Thoracic aorta (tissue), 2 donors: ENCODE measurements at places on chromosomes 3 and 15. TPM values are rescaled to one million over a fixed set of nuclear protein-coding genes. Genes with fewer than 3 reads are reported as not detected.

Gene SYNPR
- not detected for total RNA-seq

- no peaks in the 10 kb centered on the region for H3K27me3 ChIP-seq
- no peaks in the 10 kb centered on the region for H3K36me3 ChIP-seq
- H3K4me3 ChIP-seq = no peak overlapping the region
- no peaks in the 10 kb centered on the region for H3K4me1 ChIP-seq
- DNase-seq = no peak
- no peak overlapping the region for H3K27ac ChIP-seq
Observed at GRCh38 chr3:110479731-110480130, 591.9 kb upstream of the NECTIN3 start.

- H3K27me3 ChIP-seq = no peaks in the 10 kb centered on the region
- no peak overlapping the region for H3K27ac ChIP-seq
- no peaks in the 10 kb centered on the region for H3K4me1 ChIP-seq
Observed at GRCh38 chr3:107344722-107345121, 32.5 kb upstream of the CCDC54 start.

DNA sequence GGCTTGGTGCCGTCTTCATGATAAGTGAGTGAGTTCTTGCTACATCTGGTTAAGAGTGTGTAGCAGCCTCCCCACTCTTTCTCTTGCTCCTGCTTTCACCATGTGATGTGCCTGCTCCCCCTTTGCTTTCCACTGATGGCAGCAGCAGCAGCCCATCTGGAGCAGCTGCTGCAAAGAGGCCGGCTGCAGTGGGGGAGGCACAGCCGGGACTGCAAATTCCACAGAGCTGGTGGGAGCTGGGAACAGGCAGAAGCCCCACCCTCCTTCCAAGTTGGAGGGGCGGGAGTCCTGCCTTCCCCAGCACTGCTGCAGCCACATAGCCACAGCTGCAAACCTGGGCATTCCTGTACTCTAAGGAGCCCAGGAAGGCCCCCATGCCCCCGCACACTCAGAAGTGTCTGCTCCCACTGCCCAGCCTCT lies 62.8 kb upstream of the IMPG2 start:
- no peak overlapping the region for H3K4me3 ChIP-seq
- DNase-seq = no peak
- no peaks in the 10 kb centered on the region for H3K36me3 ChIP-seq
- peaks cover 26% of the 10 kb centered on the region for H3K4me1 ChIP-seq
